Fibroblast of the aortic adventitia (primary cell): ENCODE measurements at places on chromosomes 11 and 22. TPM values are rescaled to one million over a fixed set of nuclear protein-coding genes. Genes with fewer than 3 reads are reported as not detected.

DNA sequence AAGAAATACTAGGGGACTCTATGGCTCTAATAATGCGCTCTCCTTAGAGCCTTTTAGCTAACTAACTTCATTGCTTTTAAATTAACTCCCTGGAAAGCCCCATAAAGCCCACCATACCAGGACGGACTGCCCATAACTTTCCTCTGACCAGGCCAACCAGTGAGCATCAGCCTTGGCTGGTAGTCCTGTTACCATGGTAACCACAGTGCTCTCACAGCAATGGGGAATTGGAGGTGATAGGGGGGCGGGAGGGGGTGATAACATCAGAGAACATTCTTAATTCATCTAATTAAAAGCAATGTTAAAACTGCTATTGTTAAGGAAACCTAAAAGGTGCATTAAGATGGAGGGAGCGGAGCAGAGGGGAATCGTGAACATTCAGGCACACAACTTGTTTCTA is 27.2 kb upstream of the CHRM4 start:
- DNase-seq = no peak

The KCTD14 gene
- 0.45 TPM in 1 of 2 replicates, not detected in the other for total RNA-seq

GRCh38 chr11:201966-202365 is 5.2 kb downstream of the BET1L start:
- DNase-seq = no peak

The NAALADL1 gene
- 9.7 and 11.5 TPM in 2 replicates for total RNA-seq

- no peak for DNase-seq
Measured at GRCh38 chr11:12673601-12673923, 659 bp upstream of the TEAD1 start.

DNA sequence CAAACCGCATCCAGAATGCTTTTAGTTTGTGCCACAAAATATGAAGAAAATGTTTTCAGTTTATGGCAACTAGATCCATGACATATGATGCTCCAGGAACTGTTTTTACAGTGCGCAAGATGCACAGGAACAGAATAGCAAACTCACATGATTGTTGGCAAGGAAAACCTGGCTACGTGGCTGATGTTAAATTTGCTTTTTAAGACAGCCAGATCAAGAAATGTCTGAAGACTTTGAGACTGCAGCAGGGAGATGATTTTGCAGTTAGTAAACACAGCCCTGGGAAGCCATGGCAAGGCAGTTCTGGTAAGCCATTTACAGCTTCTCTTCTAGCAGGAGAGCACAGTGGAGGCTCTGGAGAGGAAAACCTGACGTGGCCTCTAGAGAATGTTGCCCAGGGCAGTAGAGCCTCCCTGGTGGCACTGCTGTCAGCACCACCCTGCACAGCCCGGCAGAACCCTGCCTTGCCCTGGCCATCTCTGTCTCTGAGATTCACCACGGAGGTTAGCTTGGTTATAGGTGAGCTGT is 69.8 kb upstream of the TNRC6B start:
- DNase-seq = peak; percentile 70

The OR5T1 gene
- total RNA-seq = not detected in 2 replicates

The RTN4RL2 gene
- total RNA-seq = 0.09 and 0.90 TPM in 2 replicates

DNA sequence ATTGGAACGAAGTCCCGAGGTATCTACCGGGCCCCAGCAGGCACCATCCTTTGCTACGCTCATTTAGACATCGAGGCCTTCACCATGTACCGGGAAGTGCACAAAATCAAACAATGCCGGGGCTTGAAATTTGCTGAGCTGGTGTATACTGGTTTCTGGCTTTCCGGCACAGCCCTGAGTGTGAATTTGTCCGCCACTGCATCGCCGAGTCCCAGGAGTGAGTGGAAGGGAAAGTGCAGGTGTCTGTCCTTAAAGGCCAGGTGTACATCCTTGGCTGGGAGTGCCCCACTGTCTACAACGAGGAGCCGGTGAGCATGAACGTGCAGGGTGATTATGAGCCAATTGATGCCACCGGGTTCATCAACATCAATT is 158.8 kb upstream of the GUCY1A2 start:
- no peak for DNase-seq

GRCh38 chr11:125111001-125111342 is 454 bp downstream of the TMEM218 start:
- DNase-seq = no peak

DNA sequence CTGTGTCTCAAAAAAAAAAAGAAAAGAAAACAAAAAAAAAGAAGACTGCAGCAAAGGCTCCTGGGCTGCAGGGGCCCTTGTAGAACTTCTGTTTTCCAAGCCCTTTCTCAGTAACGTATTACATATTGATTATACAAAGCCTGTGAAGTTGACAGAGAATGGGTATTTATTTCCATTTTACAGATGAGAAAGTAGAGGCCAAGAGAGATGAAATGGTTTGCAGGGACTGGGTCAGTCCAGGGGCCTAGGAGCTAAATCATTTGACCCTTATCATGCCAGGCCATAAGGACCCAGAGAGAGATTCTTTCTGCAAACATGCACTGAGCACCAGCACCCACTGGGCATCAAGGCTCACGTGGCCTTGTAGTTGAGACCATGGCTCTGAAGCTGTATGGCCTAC is 4.5 kb downstream of the PPP2R5B start:
- DNase-seq = no peak

GRCh38 chr11:61445516-61445915 is 15.6 kb downstream of the SDHAF2 start:
- DNase-seq = no peak

The MS4A12 gene
- not detected in 2 replicates for total RNA-seq
